Fibroblast of skin of scalp (primary cell): ENCODE measurements at places on chromosomes 16 and 17.

GRCh38 chr16:86880316-86881117, 302.2 kb downstream of the FOXL1 start:
- DNase-seq, result no peak

DNA sequence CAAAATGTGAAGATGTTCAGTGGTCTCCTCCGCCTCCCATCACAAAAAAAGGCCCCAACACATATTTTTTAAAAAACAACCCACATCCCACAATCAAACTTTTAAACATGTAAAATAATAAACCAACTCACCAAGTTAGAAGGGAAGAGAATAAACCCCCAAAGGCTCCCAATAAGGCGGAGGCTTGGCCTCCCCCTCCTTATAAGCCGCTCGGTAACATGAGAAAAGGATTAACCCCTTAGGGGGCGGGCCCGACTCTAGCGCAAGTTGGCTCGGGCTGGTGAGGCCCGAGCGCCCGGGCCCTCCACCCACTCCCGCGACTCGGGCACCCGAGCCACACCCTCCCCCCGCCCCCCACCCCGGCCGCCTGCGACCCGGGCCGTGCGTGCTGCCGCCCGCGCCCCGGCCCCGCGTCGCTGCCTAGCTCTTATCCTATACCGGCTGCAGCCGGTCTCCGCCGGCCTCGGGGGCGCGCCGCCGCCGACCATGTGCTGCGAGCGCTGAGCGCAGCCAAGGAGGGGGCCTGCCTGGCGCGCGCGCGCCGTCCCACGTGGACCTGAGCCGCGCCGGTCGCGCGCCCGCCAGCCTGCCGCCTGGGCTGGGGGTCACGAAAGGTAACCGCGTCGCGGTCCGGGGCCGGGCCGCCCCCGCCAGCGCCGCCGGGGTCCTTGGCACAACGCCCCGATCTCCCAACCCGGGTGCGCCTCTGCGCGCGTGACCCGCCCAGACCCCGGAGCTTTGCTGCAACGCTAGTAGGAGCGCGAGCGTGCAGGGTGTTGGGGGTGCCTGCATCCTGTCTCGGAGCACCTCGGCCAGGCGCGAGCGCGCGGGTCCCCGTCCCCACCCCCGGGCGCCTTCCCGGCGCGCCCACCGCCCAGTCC, at the start of the genes ARSG and SLC16A6:
Gene ARSG (plus strand): TSS at position 541 of the 881 bp plus-strand sequence. CDS start 15,999 bp downstream, outside the sequence.
Gene SLC16A6 (minus strand): TSS at position 173 of the 881 bp plus-strand sequence. CDS start 12,807 bp downstream, outside the sequence.
- peak; percentile 17 for DNase-seq

DNA sequence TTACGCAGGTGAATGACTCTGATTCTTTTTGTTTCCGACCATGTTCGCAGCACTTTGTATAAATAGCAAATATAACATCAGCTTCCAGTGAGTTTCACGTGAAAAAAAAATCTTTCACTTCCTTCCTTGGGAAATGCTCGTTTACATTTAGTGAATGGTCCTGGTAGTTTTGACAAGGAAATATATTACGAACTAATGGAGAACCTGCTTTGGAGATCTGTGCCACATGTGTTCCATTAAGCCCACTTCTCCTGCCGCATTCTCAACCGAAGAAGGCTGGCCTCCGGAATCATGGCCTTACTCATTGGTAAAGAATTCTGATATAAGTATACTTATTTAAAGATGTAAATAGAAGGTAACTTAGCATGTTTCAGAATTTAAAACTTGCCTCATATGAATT, 3.6 kb downstream of the CRAMP1 start:
- peak; percentile 23 for DNase-seq

DNA sequence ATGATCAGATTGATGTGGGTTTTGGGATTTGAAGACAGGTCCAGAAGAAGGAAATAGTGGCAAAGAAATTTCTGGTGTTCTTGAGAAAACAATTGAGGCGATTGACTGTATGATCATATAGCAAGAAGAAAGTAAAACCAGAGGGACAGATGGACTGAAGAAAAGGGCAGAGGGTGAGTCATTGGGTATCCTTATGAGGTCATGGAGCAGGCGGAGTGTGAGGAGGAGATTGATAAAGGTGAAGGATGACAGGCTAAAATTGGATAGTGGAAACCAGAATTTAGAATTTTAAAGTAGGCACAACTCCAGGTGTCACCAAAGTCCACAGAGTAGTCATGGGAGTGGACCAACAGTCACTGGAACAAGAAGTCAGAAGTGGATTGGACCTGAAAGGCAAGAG, 1.4 kb upstream of the KRT28 start:
- DNase-seq, result no peak

DNA sequence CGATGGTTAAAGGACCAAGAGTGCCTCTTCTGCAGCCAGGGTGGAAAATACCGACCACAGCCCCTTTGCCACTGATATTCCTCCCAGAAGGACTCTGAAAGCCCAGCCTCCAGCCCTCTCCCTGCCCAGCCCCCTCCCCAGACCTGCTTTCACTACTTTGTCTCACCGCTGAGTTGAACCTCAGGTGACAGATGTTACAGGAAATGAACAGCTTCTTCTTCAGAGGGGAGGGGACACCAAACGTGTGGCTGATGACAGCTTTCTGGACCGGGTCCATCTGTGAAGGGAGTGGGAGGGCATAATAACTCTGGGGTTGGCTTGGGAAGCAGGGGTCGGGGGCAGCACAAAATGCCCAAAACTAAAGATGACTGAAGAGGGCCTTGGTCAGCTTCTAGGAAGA, 14.2 kb downstream of the NKIRAS2 start:
- no peak for DNase-seq

DNA sequence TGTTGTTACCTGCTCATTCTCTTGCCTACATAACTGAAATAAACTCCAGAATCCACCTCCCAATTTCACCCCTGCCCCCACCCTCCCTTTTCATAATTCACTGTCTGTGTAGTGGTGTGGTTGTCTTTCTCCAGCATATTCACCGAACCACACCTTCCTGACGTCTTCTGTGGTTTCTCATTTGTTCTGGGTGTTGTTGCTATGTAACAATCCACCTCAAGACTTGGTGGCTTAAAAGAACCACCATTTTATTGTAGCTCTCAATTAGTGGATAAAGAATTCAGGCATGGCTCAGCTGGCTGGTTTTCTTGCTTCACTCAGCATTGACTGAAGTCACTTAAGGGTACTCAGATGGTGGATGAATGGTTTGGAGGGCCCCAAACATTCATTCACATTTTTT, 229.8 kb downstream of the MAF start:
- DNase-seq, result no peak

GRCh38 chr16:57950382-57950781, 20.5 kb downstream of the CNGB1 start:
- no peak for DNase-seq

DNA sequence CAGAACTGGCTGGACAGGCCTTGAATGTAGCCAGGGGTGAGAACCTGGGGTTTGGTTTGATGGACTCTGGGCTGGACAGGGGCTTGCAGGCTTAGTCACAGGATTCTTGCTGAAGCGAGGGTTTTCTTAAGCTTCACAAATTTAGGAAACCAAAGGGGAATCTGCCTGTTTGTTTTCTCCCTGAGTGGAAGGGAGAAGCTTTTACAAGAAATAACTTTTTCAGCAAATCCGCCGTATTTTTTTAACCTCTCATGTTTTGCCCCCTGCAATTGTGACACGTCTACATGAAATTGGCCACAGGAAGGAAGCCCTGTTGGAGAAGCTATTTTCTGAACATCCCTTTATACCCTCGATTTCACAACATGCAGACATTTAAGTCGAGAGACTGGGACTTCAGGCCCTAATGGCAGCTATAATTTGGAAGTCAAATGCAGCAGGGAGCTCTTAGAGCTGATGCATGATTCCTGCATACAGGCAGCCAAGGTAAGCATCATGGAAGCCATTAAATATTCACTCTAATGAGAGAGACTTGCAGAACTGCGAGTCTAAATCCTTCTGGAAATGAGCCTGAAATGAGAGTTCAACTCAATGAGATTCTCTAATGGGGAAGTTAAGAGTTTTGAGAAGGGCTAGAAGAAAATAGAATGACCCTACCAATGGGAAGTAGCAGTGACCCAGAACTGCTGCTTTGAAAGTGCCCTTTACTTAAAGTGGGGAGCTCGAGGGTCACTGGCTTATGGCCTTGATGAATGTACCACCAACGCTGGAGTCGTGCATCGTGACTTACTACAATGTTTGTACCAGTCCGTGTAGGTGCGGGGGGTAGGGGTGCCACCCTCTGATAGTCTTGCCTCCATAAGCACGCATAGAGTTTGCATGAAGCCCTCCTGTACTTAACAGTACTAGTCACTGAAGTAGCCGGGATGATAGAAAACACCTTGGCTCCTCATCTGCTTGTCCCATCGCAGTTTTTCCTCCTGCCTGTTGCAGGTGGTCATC, 45.1 kb upstream of the IRF8 start:
- DNase-seq, result no peak

DNA sequence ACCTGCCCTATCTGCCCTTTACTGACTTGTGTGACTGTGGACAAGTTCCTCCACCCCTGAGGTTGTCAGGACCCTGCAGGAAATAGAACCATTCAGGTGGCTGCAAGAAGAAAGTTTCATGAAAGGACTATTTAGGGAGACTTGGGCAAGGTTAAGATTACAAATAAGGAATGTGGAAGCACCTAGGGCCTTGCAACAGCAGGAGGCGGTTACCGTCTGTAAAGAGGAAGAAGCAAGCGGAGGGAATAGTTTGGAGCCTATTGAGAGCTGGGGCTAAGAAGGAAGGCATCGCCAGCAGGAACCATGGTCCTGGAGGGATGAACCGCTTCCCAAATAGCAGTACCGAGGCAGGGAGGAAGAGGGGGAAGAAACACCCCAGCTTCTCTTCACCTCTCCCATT, 132.4 kb downstream of the PRKCB start:
- no peak for DNase-seq

DNA sequence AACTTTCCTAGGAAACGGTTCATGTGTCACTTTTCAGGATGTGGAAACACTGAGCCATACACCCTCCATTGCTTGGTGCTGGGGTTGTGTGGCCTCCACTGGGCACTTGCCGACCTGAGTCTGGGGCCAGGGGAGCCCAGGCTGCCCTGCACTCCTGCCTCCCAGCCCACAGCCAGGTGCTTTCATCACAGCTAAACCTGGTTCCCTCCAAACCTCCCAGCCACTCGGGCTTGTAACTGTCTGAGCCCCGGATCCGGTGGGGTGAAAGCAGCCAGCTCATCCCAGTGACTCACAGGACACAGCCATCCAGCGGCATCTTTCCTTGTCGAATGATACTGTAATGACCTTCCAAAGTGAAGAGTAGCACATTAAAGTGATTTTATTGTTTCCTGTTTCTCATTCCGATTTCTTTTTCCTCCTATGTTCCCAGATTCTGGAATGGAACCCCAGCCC, 19.8 kb downstream of the CARHSP1 start:
- DNase-seq, result peak; percentile 64

- DNase-seq, result no peak
Observed at GRCh38 chr17:3980381-3981014, 16.3 kb upstream of the ATP2A3 start.

- DNase-seq, result no peak
Observed at GRCh38 chr16:82639263-82639662, 12.5 kb downstream of the CDH13 start.

DNA sequence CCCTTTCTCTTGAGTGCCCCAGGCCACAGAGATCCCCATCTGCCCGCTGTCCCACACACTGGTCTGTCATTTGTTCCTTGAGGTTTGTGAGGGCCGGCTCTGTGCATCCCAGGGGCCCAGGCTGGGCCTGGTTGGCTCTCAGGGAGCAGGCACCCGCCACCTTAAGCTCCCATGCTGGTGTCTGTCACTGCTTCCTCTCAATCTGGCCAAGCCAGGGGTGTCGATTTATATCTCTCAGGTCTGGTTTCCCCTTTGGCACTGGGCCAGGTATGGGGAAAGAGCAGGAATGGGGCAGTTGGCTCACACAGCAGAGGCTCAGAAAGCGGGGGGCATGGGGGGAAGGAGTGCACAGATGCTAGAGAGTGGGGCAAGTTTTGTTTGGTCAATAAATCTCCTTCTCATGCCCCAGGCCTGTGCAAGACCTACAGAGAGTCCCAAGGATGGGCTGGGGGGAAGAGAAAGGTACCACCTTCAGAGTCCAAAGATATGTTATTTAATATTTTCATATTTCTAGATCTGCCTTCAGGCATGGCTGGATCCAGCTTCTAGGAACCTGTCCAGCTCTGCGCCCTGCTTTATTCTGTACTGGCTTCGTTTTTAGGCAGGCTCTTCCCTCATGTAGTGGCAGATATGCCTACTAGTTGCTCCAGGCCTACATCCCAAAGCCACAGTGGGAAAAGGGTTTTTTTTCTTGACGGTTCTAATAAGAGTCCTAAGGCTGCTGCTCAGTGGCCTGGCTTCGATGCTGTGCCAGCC, 34.3 kb downstream of the IL4R start:
- no peak for DNase-seq

GRCh38 chr16:69618307-69618706, 52.5 kb downstream of the NFAT5 start:
- DNase-seq, result no peak

- DNase-seq, result peak; percentile 52
Observed at GRCh38 chr17:18141210-18141803, 32.8 kb downstream of the MYO15A start.

GRCh38 chr16:77993111-77993985, 29.0 kb upstream of the CLEC3A start:
- DNase-seq, result peak; percentile 28

DNA sequence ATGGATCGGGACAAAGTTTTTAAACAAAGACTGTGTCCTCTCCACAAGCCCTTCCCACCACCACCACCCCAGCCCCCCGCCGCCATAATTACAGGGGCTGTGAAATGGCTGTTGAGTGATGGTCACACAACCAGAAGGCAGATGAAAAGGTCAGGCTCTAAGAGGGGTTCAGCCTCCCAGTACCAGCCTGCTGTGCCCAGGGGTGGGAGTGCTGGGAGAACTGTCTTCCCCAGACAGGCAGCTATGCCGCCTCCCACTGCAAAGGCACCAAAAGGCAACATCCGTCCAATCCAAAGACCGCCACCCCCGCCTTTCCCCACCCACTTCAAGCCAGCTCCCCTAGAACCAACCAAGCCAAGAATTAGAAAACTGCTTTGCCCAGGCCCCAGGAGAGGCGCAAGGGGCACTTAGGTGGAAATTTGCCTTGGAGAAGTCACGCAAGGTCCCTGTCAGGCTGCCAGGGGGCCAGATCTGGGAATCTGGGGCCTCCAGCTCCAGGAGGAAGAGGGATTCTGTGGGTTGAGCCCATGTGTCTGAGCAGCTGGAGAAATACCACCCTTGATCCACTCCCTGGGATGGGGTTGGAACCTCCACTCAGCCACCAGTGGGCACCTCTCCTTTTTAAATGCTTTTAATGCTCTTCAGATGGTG, 14.4 kb downstream of the CARHSP1 start:
- no peak for DNase-seq

DNA sequence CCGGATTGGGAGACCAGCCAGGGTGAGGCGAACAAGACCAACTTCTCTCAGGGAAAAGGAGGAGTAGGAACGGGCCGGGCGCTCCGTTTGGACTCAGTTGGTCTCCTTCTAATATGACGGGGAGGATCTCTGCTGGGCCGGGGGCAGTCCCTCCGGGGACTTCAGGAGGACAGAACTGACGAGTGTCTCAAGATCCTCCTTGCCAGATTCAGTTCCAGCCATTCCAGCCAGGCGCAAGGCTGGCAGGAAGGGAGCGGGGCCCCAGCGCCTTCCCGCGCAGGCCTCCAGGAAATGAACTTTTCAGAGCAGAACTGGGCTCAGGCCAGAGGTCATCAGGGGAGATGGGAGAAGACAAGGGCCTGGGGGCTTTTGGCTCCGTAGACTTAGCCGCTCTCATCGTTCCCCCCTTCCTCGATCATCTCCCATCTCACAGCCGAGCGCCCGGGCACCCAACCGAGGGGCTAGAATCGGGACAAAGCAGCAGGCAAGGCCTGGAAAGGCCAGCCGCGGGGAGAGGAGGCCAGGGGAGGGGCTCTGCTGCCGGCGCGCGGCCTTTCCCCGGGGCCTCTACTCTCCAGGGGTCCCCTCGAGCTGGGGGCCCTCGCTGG, 1.6 kb downstream of the ZNF423 start:
- no peak for DNase-seq
